ENCODE measurements at places on chromosomes 6 and 20. TPM values are rescaled to one million over a fixed set of nuclear protein-coding genes. Genes with fewer than 3 reads are reported as not detected.

Gene KIF6
- 0.59 TPM for total RNA-seq

GRCh38 chr20:21436205-21436604 lies 38.9 kb upstream of the NKX2-4 start:
- no peak for DNase-seq
- no peaks in the 10 kb centered on the region for H3K36me3 ChIP-seq
- H3K27me3 ChIP-seq: no peaks in the 10 kb centered on the region
- no peaks in the 10 kb centered on the region for H3K4me1 ChIP-seq

DNA sequence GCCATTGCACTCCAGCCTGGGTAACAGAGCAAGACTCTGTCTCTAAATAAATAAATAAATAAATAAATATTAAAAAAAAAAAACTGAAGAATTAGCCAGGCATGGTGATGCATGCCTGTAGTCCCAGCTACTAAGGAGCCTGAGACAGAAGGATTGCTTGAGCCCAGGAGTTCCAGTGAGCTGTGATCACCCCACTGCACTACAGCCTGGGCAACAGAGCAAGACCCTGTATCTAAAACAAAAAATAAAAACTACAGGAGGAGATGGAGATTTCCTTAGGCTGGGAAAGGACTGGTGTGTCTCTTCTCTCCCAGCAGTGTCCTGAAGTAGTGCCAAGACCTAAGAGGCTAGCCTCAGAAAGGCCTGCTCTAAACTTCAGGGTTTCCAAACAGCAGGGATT lies 8.1 kb upstream of the GTF3C6 start:
- no peaks in the 10 kb centered on the region for H3K36me3 ChIP-seq
- DNase-seq: no peak
- H3K4me3 ChIP-seq: no peak overlapping the region
- H3K4me1 ChIP-seq: no peaks in the 10 kb centered on the region

- no peak for DNase-seq
- H3K27ac ChIP-seq: peak overlapping the region; percentile 4
- peaks cover 20% of the 10 kb centered on the region for H3K4me1 ChIP-seq
- H3K27me3 ChIP-seq: no peaks in the 10 kb centered on the region
These were observed 79.5 kb downstream of the FYN start for GRCh38 chr6:111793711-111794111.

GRCh38 chr6:98047871-98048270 lies 764.9 kb upstream of the MMS22L start:
- no peaks in the 10 kb centered on the region for H3K27me3 ChIP-seq
- no peak for DNase-seq
- H3K36me3 ChIP-seq: no peaks in the 10 kb centered on the region
- no peaks in the 10 kb centered on the region for H3K4me1 ChIP-seq
- no peak overlapping the region for H3K27ac ChIP-seq

GRCh38 chr6:116018976-116019375 lies 41.7 kb downstream of the FRK start:
- DNase-seq: no peak
- no peaks in the 10 kb centered on the region for H3K27me3 ChIP-seq
- no peaks in the 10 kb centered on the region for H3K4me1 ChIP-seq
- H3K27ac ChIP-seq: no peak overlapping the region
- H3K4me3 ChIP-seq: no peak overlapping the region
- H3K36me3 ChIP-seq: no peaks in the 10 kb centered on the region

DNA sequence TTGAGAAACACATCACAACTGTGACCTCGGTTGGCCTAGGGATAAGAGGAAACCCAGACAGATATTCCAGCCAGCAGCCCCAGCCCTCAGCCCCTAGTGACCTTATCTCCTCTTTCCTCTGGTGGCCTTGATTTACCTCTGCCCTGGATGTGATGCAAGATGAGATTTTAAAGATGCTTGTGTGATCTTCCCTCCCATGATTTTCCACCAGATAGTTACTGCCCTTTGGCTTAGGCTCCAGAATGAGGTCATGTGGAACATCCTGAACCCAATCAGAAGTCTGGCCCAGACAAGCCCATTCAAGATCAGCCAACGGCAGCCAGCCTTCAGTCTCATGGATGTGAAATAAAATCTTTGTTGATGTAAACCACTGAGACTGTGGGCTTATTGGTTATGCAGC lies 104.0 kb downstream of the BANF2 start:
- DNase-seq: peak; percentile 28
- H3K4me3 ChIP-seq: no peak overlapping the region
- no peaks in the 10 kb centered on the region for H3K36me3 ChIP-seq
- no peaks in the 10 kb centered on the region for H3K27me3 ChIP-seq

Gene GJA1
- total RNA-seq: 44.7 TPM

GRCh38 chr6:128981716-128982115 lies 98.8 kb downstream of the LAMA2 start:
- H3K4me1 ChIP-seq: no peaks in the 10 kb centered on the region
- no peak overlapping the region for H3K4me3 ChIP-seq
- no peaks in the 10 kb centered on the region for H3K36me3 ChIP-seq

- no peaks in the 10 kb centered on the region for H3K4me1 ChIP-seq
- no peak for DNase-seq
- no peak overlapping the region for H3K4me3 ChIP-seq
- no peaks in the 10 kb centered on the region for H3K36me3 ChIP-seq
These were observed 85.4 kb downstream of the PPP1R14C start for GRCh38 chr6:150228072-150228733.

Gene CYP39A1
- 3.6 TPM for total RNA-seq

DNA sequence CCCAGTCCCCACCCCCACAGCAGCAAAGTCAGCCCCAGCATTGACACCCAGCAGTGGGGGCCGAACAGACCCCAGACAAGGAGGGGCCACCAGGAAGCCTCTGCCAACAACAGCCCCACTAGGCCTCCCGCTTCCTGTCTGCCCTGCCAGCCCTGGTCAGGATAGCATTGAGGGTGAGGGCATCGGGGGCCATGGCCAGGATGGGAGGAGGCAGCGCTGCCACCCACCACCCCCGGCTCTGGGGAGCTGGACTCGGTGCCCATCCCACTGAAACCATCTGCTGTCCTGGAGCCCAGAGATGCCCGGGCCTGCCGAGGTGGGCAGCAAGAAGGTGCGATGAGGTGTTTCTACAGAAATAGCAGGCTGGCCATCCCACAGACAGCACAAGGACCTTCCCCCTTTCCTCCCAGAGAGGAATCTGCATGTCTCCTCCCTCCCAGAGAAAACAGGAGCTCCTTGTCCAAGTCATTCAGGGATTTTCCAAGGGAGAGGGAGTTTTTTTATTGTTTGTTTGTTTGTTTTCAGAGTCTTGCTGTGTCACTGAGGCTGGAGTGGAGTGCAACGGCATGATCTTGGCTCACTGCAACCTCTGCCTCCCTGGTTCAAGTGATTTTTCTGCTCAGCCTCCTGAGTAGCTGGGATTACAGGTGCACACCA lies 62.1 kb upstream of the BHLHE23 start:
- H3K27me3 ChIP-seq: no peaks in the 10 kb centered on the region
- no peaks in the 10 kb centered on the region for H3K4me1 ChIP-seq
- no peak for DNase-seq
- H3K4me3 ChIP-seq: no peak overlapping the region

GRCh38 chr20:4959592-4959991 lies 41.7 kb downstream of the SLC23A2 start:
- DNase-seq: no peak
- H3K27ac ChIP-seq: no peak overlapping the region
- H3K4me3 ChIP-seq: no peak overlapping the region
- H3K4me1 ChIP-seq: no peaks in the 10 kb centered on the region
- H3K36me3 ChIP-seq: no peaks in the 10 kb centered on the region

DNA sequence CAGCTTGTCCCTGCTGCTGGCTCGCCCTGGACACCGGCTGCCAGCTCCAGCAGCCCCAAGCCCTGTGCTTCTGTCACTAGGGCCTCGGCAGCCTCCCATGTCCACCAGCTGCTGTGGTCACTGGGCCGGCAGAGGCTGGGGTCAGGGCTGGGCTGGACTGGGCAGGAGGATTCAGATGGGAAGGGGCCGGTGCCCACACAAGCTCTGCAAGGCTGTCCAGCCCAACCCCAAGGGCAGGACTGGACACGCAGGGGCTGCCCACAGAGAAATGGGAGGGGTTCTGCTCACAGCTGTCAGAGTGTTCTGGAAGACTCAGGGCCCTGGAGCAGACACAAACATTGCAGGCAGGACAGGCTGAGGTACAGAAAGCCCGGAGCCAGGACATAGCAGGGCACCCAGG lies 65.6 kb downstream of the ADNP start:
- H3K4me3 ChIP-seq: no peak overlapping the region
- no peaks in the 10 kb centered on the region for H3K36me3 ChIP-seq
- H3K27ac ChIP-seq: no peak overlapping the region
- no peak for DNase-seq
- no peaks in the 10 kb centered on the region for H3K4me1 ChIP-seq

Gene RPS10
- total RNA-seq: 1,731 TPM

Gene ETV7
- 1.0 TPM for total RNA-seq

Gene CD24
- not detected for total RNA-seq

GRCh38 chr20:63447320-63447719 lies 25.1 kb downstream of the KCNQ2 start:
- H3K4me1 ChIP-seq: no peaks in the 10 kb centered on the region
- DNase-seq: no peak
- no peak overlapping the region for H3K27ac ChIP-seq
- no peak overlapping the region for H3K4me3 ChIP-seq

GRCh38 chr6:86153521-86153920 lies 510.8 kb upstream of the SYNCRIP start:
- H3K4me1 ChIP-seq: no peaks in the 10 kb centered on the region
- no peak overlapping the region for H3K4me3 ChIP-seq
- no peak for DNase-seq
- no peaks in the 10 kb centered on the region for H3K27me3 ChIP-seq

DNA sequence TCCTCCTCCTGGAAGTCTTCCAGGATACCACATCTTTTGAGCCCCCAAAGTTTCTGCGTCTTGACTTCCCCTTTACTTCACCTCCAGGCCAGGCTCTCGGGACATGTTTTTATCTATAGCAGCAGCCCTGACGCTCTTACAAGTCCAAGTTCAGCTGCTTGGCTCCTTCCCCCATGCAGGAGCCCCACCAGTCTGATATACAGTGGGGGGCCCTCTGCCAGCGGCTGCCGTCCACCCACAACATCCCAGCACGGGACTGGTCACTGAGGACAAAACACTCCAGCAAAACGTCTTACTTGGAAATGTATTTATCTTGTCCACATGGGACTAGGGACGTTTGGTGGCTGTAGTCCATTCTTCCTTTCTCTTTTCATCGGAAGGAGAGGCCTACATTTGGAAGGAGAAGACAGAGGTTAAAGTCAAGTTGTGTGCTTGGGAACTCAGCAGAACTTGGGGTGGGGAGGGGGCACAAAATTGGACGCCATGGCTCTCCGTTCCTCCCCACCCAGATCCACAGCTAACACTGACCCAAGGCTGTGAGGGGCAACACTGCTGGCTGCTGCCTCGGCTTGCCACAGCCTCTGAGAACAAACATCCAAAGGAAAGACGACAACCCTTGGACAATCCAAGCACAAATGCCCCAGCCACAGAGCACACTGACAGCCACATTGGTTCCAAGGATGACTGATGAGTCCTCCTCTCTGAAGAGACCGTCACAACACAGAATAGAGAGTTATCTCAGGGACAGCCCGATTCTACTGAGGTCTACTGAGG lies 79.2 kb downstream of the PRND start:
- no peaks in the 10 kb centered on the region for H3K27me3 ChIP-seq
- no peak overlapping the region for H3K4me3 ChIP-seq
- no peaks in the 10 kb centered on the region for H3K4me1 ChIP-seq
- no peaks in the 10 kb centered on the region for H3K36me3 ChIP-seq
- DNase-seq: no peak

GRCh38 chr6:32254761-32255198 lies 30.9 kb upstream of the NOTCH4 start:
- DNase-seq: no peak
- no peaks in the 10 kb centered on the region for H3K36me3 ChIP-seq
- H3K27ac ChIP-seq: peak overlapping the region; percentile 93
- H3K27me3 ChIP-seq: no peaks in the 10 kb centered on the region
- peak overlapping the region; percentile 30 for H3K4me3 ChIP-seq

DNA sequence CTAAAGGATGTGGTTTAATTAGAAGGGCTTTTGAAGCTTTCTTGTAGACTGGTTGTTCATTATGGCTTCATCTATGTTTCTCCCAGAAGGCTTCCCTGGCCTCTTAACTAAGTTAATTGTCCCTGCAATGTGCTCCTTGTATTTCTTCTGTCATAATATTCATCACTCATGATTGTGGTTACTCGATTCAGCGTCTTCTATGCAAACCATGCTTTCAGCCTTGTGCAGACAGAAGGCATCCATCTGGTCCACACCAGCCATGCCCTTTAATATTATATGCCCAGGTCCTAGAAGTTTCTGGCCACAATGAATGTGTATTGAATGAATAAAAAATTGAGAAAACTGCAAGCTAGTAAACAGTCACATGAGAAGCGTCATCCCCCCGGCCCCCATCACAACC lies 163.2 kb downstream of the KHDC1L start:
- no peak for DNase-seq
- H3K4me1 ChIP-seq: no peaks in the 10 kb centered on the region
- no peaks in the 10 kb centered on the region for H3K36me3 ChIP-seq
- H3K27me3 ChIP-seq: no peaks in the 10 kb centered on the region
- no peak overlapping the region for H3K27ac ChIP-seq
- no peak overlapping the region for H3K4me3 ChIP-seq

DNA sequence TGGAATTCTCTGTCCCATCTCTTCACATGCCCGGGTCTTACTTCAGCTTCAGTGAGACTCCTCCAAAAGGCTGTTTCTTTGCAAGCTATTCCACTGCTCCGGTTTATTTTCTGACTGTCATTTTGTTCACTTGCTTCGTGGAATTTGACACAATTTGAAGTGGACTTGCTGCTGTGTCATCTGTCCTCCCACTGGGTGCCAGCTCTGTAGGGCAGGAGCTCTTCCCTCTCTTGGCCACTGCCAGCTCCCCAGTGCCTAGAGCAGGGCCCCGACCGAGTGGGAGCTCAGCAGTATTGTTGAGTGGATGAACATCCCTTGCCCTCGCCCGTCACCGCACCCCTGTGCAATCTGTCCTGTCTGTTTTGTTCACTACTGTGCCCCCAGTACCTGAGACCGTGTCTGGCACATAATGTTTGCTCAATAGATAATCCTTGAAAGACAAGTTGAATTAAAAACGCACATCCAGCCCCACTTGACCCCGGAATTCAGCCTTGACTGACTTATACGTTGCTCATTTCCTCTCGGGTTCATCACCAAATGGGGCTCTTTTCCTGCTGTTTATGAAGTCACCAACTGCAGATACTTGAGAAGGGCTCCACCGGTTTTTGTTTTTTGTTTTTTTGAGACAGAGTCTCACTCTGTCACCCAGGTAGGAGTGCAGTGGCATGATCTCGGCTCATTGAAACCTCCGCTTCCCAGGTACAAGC lies 170.3 kb upstream of the KCNG1 start:
- no peaks in the 10 kb centered on the region for H3K4me1 ChIP-seq
- H3K27ac ChIP-seq: no peak overlapping the region
- DNase-seq: no peak
- no peaks in the 10 kb centered on the region for H3K36me3 ChIP-seq
- H3K4me3 ChIP-seq: no peak overlapping the region

DNA sequence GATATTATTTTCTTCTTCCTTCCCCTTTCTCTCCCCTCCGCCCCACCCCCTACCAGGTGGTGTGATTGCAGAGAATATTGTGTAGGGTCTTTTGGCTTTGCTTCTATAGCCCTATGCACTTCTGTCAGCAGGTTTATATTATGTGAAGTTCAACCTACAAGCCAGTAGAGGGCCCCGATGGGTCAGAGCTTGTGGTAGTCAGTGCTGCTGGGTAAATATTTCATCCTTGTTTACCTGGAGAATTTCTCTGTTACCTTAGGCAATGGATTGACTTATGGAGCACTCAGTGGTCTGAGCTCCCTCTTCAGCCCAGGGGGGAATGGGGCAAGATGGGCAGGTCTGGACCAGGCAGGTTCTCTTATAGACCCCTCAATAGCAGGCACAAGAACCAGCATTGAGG lies 720.9 kb downstream of the GRIK2 start:
- no peaks in the 10 kb centered on the region for H3K4me1 ChIP-seq
- H3K27ac ChIP-seq: no peak overlapping the region
- no peak overlapping the region for H3K4me3 ChIP-seq
- no peaks in the 10 kb centered on the region for H3K27me3 ChIP-seq
- H3K36me3 ChIP-seq: no peaks in the 10 kb centered on the region
- no peak for DNase-seq
